ENCODE measurements at places on chromosomes 7 and 10.

- DNase-seq, result no peak
Observed at GRCh38 chr7:10128748-10129147, 844.9 kb upstream of the PHF14 start.

- no peak for DNase-seq
Observed at GRCh38 chr7:129157651-129158050, 13.1 kb downstream of the TSPAN33 start.

DNA sequence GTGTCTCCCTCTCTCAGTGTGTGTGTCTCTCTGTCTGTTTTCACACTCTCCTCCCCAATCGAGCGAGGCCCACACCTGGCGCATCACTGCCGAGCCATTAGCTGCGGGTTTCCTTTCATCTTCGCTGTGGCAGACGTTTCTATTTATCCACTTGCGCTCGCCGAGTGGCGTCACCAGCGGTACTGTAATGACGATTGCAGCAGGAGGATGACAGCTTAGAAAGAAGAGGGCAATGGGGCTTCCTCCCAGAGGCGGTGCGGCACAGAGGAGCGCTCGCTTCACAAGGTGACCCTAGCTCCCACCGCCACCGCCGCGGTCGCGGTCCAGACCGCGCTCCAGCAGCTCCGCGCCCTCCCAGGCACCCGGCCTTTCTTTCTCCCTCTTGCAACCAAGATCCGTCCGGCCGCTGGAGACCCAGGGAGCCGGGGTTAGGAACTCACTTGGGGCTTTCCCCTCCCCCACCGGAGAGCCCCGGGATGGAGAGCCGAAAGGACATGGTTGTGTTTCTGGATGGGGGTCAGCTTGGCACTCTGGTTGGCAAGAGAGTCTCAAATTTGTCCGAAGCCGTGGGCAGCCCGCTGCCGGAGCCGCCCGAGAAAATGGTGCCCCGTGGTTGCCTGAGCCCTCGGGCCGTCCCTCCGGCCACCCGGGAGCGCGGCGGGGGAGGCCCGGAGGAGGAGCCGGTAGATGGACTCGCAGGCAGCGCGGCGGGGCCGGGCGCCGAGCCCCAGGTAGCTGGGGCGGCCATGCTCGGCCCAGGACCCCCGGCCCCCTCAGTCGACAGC is at the start of gene EVX1:
EVX1 (plus strand) TSS at position 248 of the 785 bp plus-strand sequence; CDS start at position 477, 229 bp downstream.
- no peak for DNase-seq

GRCh38 chr10:102775201-102775934 is 31.6 kb downstream of the WBP1L start:
- no peak for DNase-seq

GRCh38 chr10:62384057-62384446 is 9.9 kb downstream of the ZNF365 start:
- no peak for DNase-seq
